ENCODE measurements at places on chromosomes 3 and 15.

- no peaks in the 10 kb centered on the region for H3K4me1 ChIP-seq
- H3K27ac ChIP-seq: no peak overlapping the region
Measured at GRCh38 chr3:150890295-150890694, 14.9 kb downstream of the MINDY4B start.

DNA sequence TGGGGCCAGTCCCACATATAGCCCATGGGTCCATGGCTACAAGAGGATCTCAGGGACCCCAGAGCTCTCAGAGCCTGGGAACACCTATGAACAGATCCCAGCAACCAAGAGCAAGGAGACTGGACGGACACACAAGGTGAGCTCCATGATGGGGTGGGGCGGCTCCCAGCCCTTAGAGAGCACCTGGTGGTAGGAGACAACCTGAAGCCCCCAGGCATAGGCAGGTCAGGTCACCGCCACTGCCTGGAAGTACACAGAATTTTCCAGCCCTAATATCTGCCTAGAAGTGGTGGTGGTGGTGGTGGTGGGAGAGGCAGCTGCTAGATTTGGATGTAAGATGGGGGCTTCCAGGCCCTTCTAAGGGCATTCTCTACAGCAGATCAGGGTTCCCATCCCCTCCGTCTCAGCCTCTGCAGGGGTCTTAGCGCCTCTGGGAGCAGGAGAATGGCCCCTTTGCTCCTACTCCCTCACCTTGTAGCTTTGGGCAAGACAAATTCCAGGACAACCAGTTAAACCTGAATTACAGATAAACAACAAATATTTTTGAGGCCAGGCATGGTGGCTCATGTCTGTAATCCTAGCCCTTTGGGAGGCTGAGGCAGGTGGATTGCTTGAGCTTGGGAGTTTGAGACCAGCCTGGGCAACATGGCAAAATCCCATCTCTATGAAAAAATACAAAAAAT, 9.2 kb downstream of the SH2D7 start:
- DNase-seq: no peak
- no peaks in the 10 kb centered on the region for H3K36me3 ChIP-seq
- H3K27ac ChIP-seq: no peak overlapping the region
- no peak overlapping the region for H3K4me3 ChIP-seq

GRCh38 chr15:95816591-95816990, 513.9 kb upstream of the NR2F2 start:
- H3K4me3 ChIP-seq: no peak overlapping the region
- no peaks in the 10 kb centered on the region for H3K4me1 ChIP-seq
- H3K27me3 ChIP-seq: no peaks in the 10 kb centered on the region

- H3K27me3 ChIP-seq: no peaks in the 10 kb centered on the region
- no peak for DNase-seq
- H3K36me3 ChIP-seq: no peaks in the 10 kb centered on the region
- no peak overlapping the region for H3K27ac ChIP-seq
Measured at GRCh38 chr3:170634663-170635384, 48.9 kb upstream of the SLC7A14 start.

DNA sequence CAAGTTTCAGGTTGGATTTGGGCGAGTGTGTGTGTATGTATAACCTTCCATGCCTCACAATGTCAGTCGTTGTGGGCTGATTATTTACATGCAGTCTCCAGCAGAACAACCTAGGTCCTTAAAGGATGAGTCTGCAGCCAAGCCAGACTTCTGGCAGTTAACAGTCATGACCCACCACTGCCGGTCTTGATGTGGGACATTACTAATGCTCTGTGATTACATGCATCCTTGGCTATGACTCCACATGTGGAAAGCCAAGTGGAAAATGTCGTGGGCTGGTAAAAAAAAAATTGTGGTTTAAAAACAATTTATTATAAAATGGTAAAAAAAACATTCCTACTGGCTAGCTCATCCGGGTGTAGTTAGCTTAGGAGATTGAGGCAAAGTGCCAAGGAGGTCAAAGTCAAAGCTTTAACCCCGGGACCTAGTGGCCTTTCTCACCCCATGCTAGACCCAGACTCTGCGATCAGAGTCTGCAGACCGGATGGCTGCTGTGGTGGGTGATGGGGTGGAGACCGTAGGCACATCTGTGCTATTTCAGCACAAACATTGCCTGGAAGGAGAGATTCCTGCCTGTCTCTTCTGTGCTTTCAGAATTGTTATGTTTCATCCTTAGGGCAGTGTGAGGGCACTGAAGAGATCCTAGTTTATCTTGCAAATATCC, 6.8 kb downstream of the RARRES1 start:
- DNase-seq: peak; percentile 20
- H3K4me1 ChIP-seq: no peaks in the 10 kb centered on the region

DNA sequence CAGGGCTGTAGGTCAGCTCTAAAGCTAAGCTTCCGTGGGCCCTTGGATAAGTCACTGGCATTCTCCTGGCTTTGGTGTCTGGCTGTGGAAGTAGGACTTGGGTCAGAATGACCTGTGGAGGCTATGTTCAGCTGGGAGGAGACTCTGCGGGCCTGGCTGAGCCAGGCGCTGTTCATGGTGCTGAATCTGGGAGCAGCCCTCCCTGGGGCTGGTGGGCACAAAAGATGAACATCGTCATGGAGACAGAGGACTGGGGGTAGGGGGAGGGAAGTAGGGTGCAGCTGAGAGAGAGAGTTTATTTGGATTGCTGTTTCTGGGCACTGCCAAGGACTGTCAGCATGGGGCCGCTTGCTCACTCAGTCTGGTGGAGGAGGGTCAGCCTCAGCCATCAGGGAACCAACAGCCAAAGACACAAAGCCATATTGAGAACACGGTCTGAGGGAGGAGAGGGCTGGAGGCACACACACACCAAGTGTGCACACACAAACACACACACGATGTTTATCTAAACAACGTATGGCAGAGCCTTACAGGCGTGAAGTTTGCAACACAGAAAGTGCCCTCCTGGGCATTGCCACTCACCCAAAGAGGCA, 120.7 kb upstream of the LINGO1 start:
- no peak overlapping the region for H3K27ac ChIP-seq
- H3K27me3 ChIP-seq: no peaks in the 10 kb centered on the region
- no peaks in the 10 kb centered on the region for H3K4me1 ChIP-seq

GRCh38 chr3:64048631-64049061, 25.4 kb upstream of the PSMD6 start:
- no peak for DNase-seq
- no peak overlapping the region for H3K27ac ChIP-seq
- no peak overlapping the region for H3K4me3 ChIP-seq
- no peaks in the 10 kb centered on the region for H3K27me3 ChIP-seq

- H3K36me3 ChIP-seq: no peaks in the 10 kb centered on the region
- no peaks in the 10 kb centered on the region for H3K27me3 ChIP-seq
- DNase-seq: no peak
- no peaks in the 10 kb centered on the region for H3K4me1 ChIP-seq
- no peak overlapping the region for H3K4me3 ChIP-seq
Measured at GRCh38 chr15:71056111-71056510, 59.2 kb upstream of the THSD4 start.

DNA sequence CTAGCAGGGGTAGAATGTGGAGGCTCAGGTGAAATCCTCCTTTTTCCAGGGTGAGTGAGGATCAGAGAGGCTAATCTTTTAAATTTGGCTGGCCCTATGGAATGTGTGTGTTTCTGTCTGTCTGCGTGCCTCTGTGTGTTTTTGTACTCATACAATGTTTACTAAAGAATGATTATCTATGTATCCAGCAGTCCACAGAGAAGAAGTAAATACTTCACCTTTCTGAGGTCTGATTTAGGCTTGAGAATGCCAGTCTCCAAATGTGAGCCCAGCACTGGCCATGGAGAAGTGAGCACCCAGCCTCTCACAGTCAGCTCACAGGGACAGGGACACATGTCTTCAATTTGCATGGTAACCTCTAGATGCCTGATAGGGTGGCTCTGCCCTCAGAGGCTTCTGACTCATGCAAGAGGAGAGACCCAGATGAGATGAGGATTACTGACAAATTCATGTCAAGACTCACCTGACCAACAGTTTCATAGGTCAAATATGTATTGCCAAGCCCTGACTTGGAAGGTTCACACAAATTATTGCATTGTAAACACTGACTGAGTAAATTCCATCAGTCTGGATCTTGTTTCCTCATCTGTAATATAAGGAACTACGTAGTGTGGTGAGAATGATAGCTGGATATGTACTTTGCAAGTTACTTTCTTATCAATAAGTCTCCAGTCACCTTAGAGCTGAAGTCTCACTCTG, 31.0 kb downstream of the ENTPD3 start:
- H3K27me3 ChIP-seq: no peaks in the 10 kb centered on the region
- DNase-seq: no peak
- no peaks in the 10 kb centered on the region for H3K36me3 ChIP-seq
- H3K4me1 ChIP-seq: no peaks in the 10 kb centered on the region

GRCh38 chr3:138775254-138775595, 59.5 kb downstream of the PIK3CB start:
- H3K27ac ChIP-seq: peak overlapping the region; percentile 33
- H3K27me3 ChIP-seq: no peaks in the 10 kb centered on the region
- no peaks in the 10 kb centered on the region for H3K36me3 ChIP-seq
- peaks cover 21% of the 10 kb centered on the region for H3K4me1 ChIP-seq
- DNase-seq: no peak

GRCh38 chr15:62769604-62770003, 272.9 kb upstream of the TPM1 start:
- no peaks in the 10 kb centered on the region for H3K36me3 ChIP-seq
- no peak overlapping the region for H3K27ac ChIP-seq
- H3K27me3 ChIP-seq: no peaks in the 10 kb centered on the region
- H3K4me1 ChIP-seq: no peaks in the 10 kb centered on the region
- no peak overlapping the region for H3K4me3 ChIP-seq
- no peak for DNase-seq

- DNase-seq: no peak
- no peak overlapping the region for H3K4me3 ChIP-seq
- H3K4me1 ChIP-seq: no peaks in the 10 kb centered on the region
- no peaks in the 10 kb centered on the region for H3K36me3 ChIP-seq
- no peak overlapping the region for H3K27ac ChIP-seq
- H3K27me3 ChIP-seq: no peaks in the 10 kb centered on the region
Measured at GRCh38 chr3:27078246-27078913, 290.8 kb downstream of the NEK10 start.

DNA sequence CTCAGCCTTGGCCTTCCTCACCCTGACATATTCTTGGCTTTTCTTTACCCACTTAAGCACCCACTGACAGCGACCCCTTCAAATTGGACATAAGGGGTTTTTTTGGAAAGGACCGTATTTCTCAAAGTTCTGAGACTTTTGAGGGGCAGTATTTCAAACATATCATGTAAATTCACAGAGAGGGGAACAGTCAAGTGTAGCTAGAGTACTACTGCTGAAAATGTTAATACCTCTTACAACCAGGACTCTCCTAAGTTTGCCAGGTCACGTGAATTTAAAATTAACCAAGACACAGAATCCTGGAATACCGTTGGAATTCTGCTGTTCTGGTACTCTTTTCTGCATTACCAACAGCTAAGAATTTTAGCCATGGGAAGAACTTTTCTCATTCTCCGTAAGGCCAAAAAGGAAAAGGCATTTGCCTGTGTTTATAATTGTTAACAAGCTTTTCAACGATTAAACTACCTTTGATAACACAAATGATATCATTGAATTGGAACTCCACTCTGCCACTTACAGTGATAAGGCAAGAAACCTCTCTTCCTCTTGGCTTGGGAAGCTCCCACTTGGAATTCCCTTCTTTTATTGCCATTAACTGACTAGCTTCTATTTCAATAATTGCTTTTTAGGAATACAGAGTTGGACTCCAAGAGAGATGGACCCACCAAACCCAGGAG, 597 bp upstream of the GBE1 start:
- H3K27me3 ChIP-seq: no peaks in the 10 kb centered on the region
- DNase-seq: no peak
- peak overlapping the region; percentile 64 for H3K4me3 ChIP-seq
- H3K4me1 ChIP-seq: peaks cover 11% of the 10 kb centered on the region
- peak overlapping the region; percentile 99 for H3K27ac ChIP-seq
- H3K36me3 ChIP-seq: no peaks in the 10 kb centered on the region

- H3K27ac ChIP-seq: peak overlapping the region; percentile 58
- H3K4me1 ChIP-seq: peaks cover 6% of the 10 kb centered on the region
- H3K36me3 ChIP-seq: no peaks in the 10 kb centered on the region
Measured at GRCh38 chr15:85786781-85787114, 8.0 kb downstream of the KLHL25 start.

DNA sequence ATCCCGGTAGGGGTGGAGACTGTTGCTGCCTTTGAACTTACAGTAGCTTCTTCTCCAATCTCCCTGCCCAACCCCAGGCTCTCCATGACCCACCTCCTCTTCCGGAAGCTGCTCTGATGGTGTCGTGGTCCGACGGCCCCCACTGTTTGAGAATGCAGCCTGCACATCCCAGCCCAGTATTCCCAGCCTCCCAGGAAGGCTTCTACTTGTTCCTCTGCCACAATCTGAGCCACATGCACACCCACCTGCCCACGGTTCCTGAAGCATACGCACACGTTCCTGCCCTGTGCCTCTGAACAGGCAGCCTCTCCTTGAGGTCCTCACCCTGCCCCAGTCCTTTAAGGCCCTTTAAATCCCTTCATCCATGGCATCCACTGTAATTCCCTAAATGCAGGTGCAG, 57.4 kb downstream of the ABTB1 start:
- DNase-seq: peak; percentile 27
- no peaks in the 10 kb centered on the region for H3K4me1 ChIP-seq
- no peaks in the 10 kb centered on the region for H3K36me3 ChIP-seq
- no peaks in the 10 kb centered on the region for H3K27me3 ChIP-seq

- no peak overlapping the region for H3K27ac ChIP-seq
- peaks cover 6% of the 10 kb centered on the region for H3K4me1 ChIP-seq
- no peaks in the 10 kb centered on the region for H3K36me3 ChIP-seq
- no peaks in the 10 kb centered on the region for H3K27me3 ChIP-seq
- H3K4me3 ChIP-seq: no peak overlapping the region
Measured at GRCh38 chr15:59948924-59949613, 55.0 kb upstream of the FOXB1 start.

DNA sequence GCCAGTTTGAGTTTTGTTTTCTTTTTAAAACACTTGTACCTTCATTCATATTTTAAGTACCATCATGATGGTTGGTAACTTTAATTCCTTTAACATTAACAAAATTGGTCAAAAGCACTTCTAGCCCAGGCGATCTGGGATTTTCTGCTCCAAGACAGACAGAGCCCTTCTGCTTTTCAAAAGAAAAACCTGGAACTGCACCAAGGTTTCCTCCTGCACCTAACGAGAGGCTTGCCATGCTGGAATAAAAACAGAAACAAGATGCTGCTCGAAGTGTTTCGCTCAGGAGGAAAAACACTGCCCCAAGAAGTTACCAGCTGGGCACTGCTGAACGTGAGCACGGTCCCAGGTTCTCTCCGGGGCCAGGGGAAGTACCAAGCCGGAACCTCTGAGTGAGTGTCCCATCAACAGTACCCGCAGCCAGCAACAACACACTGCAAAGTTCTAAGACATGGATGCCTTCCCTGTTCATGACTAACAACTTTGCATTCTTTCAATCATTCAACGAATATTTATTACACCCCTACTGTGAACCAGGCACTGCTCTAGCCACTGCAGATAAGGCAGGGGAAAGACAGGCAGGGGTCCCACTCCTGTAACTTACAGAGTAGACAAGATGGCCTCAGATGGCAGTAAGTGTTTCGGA, 98.8 kb downstream of the XXYLT1 start:
- no peak overlapping the region for H3K4me3 ChIP-seq
- no peak for DNase-seq
- no peaks in the 10 kb centered on the region for H3K4me1 ChIP-seq
- H3K27ac ChIP-seq: no peak overlapping the region

All from pancreas (tissue), 10 donors.